ENCODE measurements at places on chromosomes 11 and 22.
A peak's percentile ranks its signal among the peaks of the same experiment; 100 is the strongest.

GRCh38 chr11:59724066-59724465 is 10.4 kb upstream of the OR10V1 start:
- no peak for DNase-seq
- H3K4me1 ChIP-seq: no peaks in the 10 kb centered on the region

DNA sequence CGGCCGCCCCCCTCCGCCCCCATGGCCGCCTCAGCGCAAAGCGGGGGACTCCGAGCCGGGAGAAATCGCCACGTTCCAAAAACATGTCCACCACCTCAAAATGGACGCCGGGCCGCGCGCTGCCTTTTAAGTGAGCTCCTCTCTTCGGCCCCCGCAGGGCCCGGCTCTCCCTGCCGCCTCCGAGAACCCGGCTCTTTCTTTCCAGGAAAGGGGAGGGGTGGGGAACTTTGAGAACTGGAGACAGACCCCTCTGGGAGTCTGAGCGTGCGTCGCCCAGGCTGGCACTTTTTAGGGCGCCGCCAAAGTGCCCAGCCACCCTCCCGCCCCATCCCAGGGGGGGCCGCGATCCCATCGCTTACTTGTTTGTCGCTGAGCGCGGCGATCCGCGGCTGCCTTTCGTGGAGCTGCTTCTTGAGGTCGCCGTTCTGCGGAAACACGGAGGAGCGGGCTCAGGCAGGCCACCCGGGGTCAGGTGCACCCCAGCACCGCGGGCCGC is 1.6 kb downstream of the PHF21B start:
- H3K27me3 ChIP-seq: peaks cover 44% of the 10 kb centered on the region
- H3K27ac ChIP-seq: no peak overlapping the region
- no peaks in the 10 kb centered on the region for H3K36me3 ChIP-seq
- peaks cover 24% of the 10 kb centered on the region for H3K4me1 ChIP-seq

DNA sequence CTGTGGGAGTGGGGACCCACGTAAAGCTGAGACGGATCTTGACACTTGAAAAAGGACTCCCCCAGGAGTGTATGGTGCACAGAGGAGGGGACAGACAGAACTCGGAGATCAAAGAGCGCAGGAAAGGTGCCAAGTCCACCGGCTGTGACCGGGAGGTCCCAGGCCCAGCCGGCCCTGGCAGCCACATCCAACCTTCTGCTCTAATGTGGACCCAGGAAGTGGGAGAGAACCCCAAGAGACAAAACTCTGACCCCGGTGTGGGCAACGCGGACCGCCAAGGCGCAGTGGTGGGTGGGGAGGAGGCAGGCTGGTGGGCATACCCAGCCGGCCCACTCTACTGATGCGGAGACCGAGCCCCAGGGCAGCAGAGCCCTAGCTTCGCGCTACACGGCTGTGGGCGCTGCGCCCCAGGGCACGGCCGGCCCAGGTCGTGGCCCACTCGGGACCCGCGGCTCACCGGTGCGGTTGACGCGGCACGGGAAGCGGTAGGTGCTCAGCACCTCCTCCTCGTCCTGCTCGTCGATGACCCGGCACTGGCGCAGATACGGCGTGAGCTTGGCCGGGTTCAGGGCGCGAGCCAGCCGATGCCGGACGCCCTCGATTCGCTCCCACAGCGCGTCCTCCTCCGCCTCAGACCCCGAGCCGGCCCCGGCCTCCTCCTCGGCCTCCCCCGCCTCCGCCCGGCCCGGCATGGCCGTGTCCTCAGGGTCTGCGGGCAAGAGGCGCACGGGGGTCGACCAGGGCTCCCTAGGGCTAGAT is 527 bp downstream of the CARD10 start:
- no peaks in the 10 kb centered on the region for H3K36me3 ChIP-seq
- H3K4me3 ChIP-seq: no peak overlapping the region
- H3K27ac ChIP-seq: no peak overlapping the region
- peaks cover 13% of the 10 kb centered on the region for H3K4me1 ChIP-seq
- DNase-seq: no peak

GRCh38 chr22:45871721-45872120 is 105.2 kb downstream of the WNT7B start:
- H3K27me3 ChIP-seq: peaks cover 16% of the 10 kb centered on the region
- no peaks in the 10 kb centered on the region for H3K36me3 ChIP-seq
- H3K4me3 ChIP-seq: no peak overlapping the region

DNA sequence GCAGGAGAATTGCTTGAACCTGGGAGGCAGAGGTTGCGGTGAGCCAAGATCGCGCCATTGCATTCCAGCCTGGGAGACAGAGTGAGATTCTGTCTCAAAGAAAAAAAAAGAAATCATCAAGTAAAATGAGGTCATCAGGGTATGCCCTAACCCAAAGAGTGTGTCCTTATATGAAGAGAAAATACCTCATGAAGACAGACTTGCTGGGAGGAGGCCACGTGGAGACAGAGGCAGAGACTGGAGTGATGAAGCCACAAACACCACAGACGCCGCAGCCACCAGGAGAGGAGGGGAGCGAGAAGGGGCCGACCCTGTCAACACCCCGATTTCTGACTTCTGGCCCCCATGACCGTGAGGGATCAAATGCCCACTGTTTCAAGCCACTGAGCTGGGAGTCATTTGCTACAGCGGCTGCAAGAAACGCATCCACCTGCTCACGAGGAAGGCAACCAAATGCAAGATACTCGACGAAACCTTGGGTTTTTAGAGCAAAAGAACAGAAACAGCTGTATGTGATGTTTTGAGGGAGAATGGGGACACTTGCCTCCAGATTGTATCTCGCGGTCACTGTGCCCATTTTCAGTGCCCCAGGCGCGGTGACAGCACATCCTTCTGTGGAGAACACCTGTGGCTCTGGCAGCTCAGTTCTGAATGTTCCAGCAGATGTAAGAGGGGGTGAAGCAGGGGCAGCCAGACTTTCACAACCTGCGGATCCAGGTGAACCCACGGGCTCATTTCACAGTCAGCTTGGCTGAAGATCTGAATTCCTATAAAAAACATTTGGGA is 1317.2 kb downstream of the TBC1D22A start:
- peaks cover 20% of the 10 kb centered on the region for H3K4me1 ChIP-seq
- peaks cover 5% of the 10 kb centered on the region for H3K27me3 ChIP-seq
- H3K36me3 ChIP-seq: no peaks in the 10 kb centered on the region
- no peak overlapping the region for H3K27ac ChIP-seq
- H3K4me3 ChIP-seq: no peak overlapping the region
- DNase-seq: no peak

GRCh38 chr11:124605719-124606118 is 5.5 kb upstream of the PANX3 start:
- H3K36me3 ChIP-seq: no peaks in the 10 kb centered on the region
- H3K27me3 ChIP-seq: peaks cover 5% of the 10 kb centered on the region
- no peak overlapping the region for H3K4me3 ChIP-seq
- no peaks in the 10 kb centered on the region for H3K4me1 ChIP-seq

DNA sequence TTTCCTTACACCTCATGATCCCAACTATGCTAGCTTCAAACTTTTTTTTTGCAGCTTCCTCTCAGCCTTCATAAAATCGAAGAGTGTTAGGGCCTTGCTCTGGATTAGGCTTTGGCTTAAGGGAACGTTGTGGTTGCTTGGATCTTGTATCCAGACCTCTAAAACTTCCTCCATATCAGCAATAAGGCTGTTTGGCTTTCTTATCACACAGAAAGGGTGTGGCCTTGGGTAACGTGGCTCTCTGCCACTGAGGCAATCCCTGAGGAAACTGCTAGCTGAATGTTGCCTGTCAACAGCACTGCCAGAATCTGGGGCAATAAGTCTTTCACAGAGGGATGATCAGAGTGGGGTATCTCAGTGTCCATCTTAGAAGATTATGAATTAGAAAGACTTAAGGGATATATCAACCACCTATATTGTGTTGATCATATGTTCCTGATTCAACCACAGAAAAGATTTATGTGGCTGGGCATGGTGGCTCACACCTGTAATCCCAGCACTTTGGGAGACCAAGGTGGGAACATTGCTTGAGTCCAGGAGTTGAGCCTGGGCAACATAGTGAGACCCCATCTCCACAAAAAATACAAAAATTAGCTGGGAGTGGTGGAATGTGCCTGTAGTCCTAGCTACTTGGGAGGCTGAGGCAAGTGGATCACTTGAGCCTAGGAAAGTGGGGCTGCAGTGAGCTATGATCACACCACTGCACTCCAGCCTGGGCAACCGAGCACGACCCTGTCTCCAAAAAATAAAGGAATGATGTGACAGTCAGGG is 12.5 kb upstream of the CUL5 start:
- no peaks in the 10 kb centered on the region for H3K27me3 ChIP-seq
- H3K27ac ChIP-seq: no peak overlapping the region
- H3K4me3 ChIP-seq: no peak overlapping the region
- H3K36me3 ChIP-seq: no peaks in the 10 kb centered on the region
- DNase-seq: no peak

DNA sequence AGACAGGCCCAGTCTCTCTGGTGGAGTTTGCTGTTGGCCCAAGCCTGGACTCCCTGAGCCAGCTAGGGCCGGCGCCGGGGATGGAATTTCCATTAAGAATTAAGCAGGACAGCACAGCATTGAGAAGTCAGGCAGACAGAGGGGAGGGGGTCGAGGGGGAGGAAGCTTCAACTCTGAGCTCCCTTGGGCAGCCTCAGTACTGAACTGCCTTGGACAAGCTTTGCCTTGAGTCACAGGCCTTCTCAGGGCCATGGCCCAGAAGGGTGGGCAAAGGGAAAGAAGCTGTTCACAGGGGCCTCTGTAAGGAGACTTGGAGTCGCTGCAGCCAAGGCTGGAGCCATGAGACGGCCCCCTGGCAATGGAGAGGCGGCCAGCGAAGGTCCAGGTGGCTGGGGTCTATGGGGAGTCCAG is 2.6 kb upstream of the INSC start:
- H3K27ac ChIP-seq: no peak overlapping the region
- H3K4me1 ChIP-seq: peaks cover 3% of the 10 kb centered on the region
- H3K36me3 ChIP-seq: no peaks in the 10 kb centered on the region
- no peak overlapping the region for H3K4me3 ChIP-seq

- no peaks in the 10 kb centered on the region for H3K36me3 ChIP-seq
- H3K4me1 ChIP-seq: no peaks in the 10 kb centered on the region
- H3K4me3 ChIP-seq: no peak overlapping the region
Measured at GRCh38 chr11:94062360-94062759, 41.2 kb downstream of the HEPHL1 start.

DNA sequence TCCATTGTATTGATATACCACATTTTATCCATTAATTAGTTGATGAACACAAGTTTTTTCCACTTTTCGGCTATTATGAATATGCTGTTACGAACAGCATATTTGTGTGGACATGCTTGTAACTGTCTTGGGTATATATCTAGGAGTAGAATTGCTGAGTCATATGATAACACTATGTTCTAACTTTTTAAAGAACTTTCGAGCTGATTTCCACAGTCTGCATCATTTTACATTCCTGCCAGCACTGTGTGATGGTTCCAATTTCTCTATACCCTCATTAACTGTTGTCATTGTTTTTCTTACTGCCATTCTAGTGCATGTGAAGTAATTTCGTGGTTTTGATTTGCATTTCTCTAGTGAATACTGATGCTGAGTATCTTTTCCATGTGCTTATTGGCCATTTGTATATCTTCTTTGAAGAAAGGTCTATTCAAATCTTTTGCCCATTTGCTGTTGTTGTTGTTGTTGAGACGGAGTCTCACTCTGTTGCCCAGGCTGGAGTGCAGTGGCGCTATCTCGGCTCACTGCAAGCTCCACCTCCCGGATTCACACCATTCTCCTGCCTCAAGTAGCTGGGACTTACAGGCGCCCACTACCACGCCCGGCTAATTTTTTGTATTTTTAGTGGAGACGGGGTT is 7.4 kb upstream of the RCE1 start:
- DNase-seq: no peak
- H3K27ac ChIP-seq: no peak overlapping the region
- H3K4me3 ChIP-seq: no peak overlapping the region
- H3K4me1 ChIP-seq: peaks cover 17% of the 10 kb centered on the region

DNA sequence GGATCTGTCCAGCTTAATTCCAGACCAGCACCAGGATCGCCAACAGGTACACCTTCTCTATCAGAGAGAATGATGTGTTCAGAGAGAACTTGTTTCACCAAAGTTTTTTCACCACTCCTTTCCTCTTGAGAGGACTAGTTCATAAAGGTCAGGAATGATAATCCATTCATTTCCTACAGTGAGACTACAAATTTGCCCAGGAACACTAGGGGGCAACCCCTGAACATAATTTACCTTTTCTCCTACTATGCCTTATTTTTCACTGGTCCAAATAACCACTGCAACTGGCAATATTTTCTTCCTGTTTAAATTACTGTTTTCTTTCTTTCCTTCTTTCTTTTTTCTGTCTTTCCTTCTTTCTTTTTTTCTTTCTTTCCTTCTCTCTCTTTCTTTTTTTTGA is 22.5 kb downstream of the CAVIN3 start:
- no peaks in the 10 kb centered on the region for H3K4me1 ChIP-seq
- no peak overlapping the region for H3K27ac ChIP-seq
- no peaks in the 10 kb centered on the region for H3K36me3 ChIP-seq
- no peak overlapping the region for H3K4me3 ChIP-seq
- no peaks in the 10 kb centered on the region for H3K27me3 ChIP-seq

DNA sequence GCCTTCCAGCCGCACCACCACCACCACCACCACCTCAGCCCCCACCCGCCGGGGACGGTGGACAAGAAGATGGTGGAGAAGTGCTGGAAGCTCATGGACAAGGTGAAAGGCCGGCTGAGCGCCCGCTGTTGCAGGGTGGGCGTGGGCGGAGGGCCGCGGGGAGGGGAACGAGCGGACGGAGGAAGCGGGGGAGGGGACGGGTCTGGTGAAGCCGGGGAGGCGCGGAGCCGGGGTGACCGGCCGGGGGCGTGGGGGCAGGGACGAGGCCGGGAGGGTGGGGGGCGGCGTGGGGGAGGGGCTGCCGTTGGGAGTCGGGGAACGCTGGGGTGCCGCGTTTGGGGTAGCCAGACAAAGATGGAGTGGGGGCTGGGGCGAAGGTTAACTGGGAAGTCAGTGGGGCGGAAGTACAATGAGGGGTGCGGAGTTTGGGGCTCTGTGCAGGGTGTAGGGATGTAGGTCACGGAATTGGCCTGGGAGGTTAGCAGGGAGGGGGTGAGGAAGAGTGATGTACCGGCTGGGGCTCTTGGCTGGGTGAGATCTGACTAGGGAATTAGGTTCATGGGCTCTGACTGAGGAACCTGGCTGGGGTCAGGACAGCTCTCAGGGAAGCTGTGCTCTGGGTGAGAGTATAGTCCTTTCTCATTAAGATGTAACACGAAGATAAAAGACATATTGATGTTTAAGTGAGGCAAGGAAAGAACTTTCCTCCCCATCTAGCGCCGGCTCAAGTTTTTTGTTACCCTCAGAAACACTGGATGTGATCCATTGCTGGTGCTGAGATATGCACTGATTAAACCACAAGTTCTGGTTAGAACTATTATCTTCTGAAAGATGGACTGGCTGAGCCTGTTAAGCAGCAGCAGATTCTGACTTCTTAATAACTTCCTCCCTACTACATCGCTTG is 624 bp downstream of the CBL start:
- H3K36me3 ChIP-seq: no peaks in the 10 kb centered on the region
- no peaks in the 10 kb centered on the region for H3K27me3 ChIP-seq
- H3K4me3 ChIP-seq: peak overlapping the region; percentile 95
- H3K27ac ChIP-seq: peak overlapping the region; percentile 76
- DNase-seq: peak; percentile 17

DNA sequence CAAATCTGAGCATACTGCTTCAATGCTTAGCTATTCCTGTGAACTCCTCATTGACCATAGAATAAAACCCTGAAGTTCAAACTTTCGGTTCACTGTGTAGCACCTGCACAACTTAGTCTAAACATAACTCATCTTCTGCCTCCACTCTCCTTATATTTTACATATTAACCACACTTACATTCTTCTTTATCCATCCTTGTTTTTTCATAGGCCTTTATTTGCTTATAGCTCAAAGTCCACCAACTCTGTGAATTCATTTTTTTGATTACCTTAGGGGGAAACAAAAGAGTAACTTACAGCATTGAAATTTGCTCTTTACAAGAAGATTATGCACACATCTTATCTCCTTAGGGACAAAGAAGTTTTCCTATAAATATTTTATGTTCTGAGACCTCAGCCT is 521.6 kb upstream of the FAT3 start:
- H3K27me3 ChIP-seq: no peaks in the 10 kb centered on the region
- DNase-seq: no peak
- H3K27ac ChIP-seq: no peak overlapping the region
- no peaks in the 10 kb centered on the region for H3K36me3 ChIP-seq
- H3K4me3 ChIP-seq: no peak overlapping the region
